ENCODE measurements at places on chromosomes 6 and 20.

GRCh38 chr6:46789434-46790354, 3.5 kb upstream of the MEP1A start:
- no peak for DNase-seq

DNA sequence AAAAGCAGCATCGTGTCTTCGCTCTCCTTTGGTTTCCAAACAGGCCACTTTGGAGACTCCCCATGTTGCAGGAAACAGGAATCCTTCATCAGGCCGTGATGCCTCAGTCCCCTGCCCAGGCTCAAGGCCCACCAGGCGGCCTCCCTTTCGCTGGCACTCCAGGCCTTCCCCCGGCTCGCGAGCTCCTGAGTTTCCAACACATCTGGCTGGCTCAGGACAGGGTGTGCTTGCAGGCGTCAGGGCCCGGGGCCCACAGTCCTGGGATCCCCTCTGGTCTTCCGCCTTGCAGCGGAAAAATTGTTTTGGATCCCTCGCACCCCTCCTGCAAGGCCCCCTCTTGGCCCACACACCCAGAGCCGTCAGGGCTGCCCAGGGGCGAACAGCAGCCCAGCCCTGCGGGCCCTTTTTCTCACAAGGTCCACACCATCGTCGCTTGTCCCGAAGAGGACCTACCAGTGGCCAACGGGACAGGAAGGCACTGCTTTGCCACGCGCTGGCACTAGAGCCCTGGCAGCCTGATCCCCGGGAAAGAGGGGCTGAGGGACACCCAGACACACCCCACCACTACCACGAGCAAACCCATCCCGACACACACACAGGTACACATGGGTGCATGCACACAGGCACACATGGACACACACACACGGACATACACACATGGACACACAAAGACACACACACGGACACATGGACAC, 1930.9 kb upstream of the DEFB115 start:
- DNase-seq: no peak

DNA sequence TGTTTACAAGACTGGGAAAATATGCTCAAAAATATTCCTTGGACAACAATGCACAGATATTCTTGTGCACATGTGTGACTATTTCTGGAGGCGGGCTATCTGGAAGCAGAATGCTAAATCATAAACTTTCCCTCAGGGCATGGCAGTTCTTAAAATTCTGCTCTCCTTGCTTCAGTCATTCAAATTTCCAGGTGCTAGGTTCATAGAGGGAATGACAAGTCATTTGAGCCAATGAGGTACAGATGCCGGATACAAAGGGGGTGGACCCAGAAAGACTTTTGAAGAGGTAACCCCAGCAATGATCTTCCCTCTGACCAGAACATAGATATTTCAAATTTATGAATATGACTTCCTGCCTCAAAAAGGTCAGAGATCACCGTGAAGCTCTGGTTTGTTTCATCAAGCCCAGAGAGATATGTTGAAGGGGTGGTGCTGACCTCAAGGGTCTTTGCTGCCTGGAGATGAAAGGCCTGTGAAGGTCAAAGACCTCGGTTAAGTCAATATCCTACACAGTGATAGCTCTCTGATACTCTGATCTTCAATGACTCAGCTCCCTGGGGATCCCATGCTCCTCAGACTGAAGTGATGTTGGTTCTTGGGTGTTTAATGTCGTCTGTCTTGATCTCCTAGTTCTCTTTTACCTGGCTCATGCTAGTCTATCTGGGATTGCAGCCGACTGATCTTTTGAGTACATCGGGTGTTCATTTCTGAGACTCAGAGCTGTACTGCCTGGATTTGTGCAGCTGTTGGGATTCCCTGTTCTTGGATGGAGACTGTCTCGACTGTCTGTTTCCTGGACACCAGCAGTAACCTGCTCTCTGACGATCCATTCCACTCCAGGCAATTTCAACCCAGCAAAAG, 47.5 kb upstream of the TSHZ2 start:
- DNase-seq: no peak

DNA sequence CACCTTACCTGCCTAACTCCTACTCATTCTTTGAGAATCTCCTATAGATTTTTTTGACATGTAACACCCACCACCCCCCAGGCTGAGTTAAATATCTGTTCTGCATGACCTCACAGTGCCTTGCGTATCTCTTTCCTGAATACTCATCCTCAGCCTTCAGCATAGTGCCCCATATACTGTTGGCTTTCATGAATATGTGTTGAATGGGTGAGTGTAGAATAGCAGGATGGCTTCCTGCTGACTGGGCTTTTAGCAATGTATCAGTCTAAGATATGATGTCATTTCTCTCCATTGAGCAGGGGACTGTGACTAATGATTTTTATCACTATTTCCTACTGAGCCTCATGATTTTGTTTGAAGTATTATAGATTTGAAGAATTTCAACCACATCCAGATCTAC, 361.6 kb upstream of the MARCKS start:
- DNase-seq: no peak
